ENCODE measurements at places on chromosomes 4 and X.
A peak's percentile ranks its signal among the peaks of the same experiment; 100 is the strongest.

GRCh38 chr4:182289809-182290208 is 46.6 kb downstream of the TENM3 start:
- DNase-seq, result no peak

- no peak for DNase-seq
Measured at GRCh38 chr4:103012060-103012459, 7.4 kb downstream of the SLC9B1 start.

GRCh38 chr4:139316733-139317132 is 14.5 kb upstream of the NDUFC1 start:
- DNase-seq, result no peak

GRCh38 chr4:168923526-168924194 is 86.4 kb downstream of the CBR4 start:
- peak; percentile 3 for DNase-seq

DNA sequence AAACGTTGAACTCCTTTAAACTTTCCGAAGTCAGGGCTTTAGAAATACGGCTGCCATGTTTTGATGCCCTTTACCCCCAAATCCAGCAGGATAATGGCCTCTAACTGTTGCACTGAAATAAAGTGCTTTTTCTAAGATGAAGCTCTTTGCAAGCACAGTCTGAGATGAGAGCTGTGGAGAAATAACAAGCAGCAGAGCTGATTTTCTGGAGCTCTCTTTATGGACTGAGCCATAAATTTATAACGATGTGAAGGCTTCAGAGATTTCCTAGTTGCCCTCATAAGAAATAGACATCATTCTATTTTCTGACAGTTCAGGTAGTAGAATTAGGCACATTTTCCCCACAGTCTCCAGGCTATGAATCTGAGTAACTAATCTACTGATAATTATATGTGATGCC is 567.3 kb downstream of the PDHA2 start:
- no peak for DNase-seq

- no peak for DNase-seq
Measured at GRCh38 chr4:185112104-185112503, 31.0 kb upstream of the SLC25A4 start.

- DNase-seq, result no peak
Measured at GRCh38 chr4:120055162-120055561, 11.5 kb downstream of the MAD2L1 start.

GRCh38 chr4:3047464-3048286 is 26.7 kb downstream of the HTT-AS start:
- peak; percentile 68 for DNase-seq

DNA sequence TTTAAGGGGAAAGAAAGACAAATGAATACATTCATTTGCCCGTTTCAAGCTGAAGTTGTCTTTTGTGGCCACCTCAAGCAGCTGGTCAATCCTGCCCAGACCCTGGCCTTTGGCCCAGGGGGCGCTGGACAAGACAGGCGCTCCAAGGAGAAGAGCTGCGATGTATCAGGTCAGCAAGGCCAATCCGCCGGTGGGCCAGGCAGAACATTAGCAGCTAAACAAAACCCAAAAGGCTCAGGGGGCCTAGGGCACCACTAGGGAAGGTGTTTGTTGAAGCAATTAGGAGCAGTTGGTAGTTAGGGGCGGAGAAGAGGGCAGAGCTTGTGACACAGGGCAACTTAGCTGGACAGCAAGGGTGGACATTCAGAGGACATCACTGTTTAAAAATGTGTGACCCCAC is 60.8 kb upstream of the TMEM33 start:
- no peak for DNase-seq

GRCh38 chr4:18390655-18391353 is 369.2 kb upstream of the LCORL start:
- no peak for DNase-seq

GRCh38 chr4:111283066-111283677 is 660.3 kb upstream of the PITX2 start:
- DNase-seq, result peak; percentile 15

GRCh38 chrX:52811065-52811625 is at the start of gene XAGE5:
Gene XAGE5 (plus strand): TSS chrX:52811287. CDS start chrX:52812567, 1,280 bp downstream.
- DNase-seq, result no peak

- no peak for DNase-seq
Measured at GRCh38 chr4:87950936-87951511, 24.5 kb upstream of the SPP1 start.

DNA sequence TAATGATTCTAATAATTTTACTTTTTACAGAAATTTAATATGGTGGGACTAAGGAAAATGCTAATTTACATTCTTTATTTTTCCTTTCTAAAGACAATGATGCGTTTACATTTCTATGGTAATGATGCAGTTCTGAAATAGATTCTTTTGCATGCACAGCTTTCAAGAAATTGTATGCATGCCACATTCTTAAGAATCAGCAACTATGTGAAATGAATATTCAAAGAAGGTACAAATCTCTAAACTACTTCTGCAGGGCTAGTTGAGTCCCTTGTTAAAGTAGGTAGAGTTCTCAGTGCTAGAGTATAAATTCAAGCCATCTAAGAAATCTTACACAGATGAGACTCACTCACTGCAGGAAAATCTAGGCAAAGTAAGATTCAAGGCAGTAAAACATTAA is 24.5 kb upstream of the GRID2 start:
- no peak for DNase-seq

- DNase-seq, result no peak
Measured at GRCh38 chrX:120453985-120454384, 15.1 kb downstream of the LAMP2 start.

DNA sequence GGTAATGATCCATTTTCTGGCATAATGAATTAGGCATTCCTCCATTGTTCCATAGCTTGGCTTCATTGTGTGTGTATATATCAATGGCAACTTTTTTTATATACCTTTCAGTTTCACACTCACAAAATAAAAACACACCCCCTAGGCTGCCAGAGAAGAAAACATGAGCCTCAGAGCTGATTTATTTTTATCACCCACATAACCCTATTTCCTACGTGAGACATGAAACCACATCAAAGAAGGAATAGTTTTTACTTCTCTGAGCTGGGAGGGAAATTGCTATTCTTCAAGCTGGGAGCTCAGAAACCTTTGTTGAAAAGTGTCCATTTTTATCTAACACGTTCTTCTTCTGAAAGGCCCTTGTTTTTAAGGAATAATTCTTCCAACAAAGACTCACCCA is 126.7 kb upstream of the RAI2 start:
- DNase-seq, result no peak

- DNase-seq, result no peak
Measured at GRCh38 chrX:7347465-7347864, 199.5 kb upstream of the PUDP start.

GRCh38 chrX:76109654-76110053 is 63.2 kb upstream of the PBDC1 start:
- DNase-seq, result no peak

GRCh38 chrX:88990882-88991582 is 244.0 kb downstream of the CPXCR1 start:
- DNase-seq, result no peak

GRCh38 chr4:6546681-6547447 is 28.1 kb upstream of the MAN2B2 start:
- DNase-seq, result peak; percentile 18

DNA sequence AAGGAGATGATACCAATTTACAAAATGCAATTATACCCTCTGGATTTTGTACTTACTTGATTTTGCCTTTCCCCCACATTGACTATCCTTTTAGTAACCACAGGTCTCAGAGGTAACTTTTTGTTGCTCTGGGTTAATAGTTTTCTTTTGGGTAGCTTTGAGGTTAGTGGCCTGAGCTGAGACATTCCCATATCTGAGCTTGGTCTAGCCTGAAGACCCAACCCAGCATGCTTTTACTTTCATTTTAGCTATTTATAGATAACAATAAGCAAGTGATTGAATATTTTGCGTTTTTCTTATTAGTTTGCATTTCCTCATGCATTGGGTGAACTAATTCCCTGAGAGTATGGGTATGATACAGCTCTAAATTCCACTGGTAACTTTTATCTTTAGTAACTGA is 11.8 kb downstream of the HTN1 start:
- no peak for DNase-seq

DNA sequence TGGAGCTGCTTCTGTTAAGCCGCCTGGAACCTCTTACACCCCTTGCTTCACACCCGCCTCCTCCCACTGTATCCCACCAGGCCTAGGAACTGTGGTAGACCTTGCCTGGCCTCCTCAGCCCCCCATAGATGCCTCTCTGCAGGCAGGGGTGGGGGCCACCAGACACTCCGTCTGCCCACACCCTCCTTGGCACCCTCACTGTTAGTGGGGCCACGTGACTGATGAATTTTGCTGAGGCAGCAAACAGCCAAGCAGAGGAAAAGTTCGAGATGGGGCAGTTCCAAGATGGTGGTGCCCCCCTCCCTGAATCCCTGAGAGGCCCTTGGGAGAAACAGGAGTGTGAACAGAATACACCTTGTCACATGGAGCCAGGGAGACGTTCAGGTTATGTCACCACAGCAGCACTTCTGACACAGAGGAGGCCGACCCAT is 41.2 kb upstream of the C4orf50 start:
- no peak for DNase-seq

DNA sequence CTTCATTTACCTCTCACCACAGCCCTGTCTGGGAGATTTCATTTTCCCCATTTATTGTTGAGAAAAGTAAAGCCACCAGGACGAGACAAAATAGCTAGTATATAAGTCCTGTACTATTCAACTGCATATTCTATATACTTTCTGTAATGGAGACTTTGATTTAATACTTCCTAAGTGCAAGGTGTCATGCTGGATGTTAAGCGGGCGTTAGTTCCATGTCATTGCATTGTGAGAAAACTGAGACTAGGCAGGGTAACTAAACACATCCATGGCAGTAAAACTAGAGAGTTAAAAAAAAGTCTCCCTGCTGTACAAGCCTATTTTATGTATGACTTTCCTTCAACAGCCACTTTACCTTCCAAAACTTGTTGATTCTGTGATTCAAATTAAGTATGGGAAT is 969.6 kb downstream of the STIM2 start:
- DNase-seq, result no peak

DNA sequence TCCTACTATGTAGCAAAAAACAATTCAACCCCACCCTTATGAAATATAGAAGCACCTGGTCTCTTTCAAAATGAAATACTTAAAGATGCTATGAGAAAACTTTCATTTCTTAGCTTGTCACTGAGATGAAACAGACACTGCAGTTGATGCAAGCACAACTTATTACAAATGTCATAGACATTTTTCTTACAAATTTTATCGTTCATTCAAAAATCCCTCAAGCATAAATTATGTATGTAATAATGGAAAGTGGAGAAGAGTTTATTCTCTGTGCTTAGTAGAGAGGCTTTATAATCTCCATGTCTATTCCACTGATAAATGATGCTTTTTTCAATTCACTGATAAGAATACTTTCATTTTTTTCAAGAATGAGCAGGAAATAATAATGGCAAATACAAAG is 1943.9 kb upstream of the IGFBP7 start:
- DNase-seq, result no peak

- no peak for DNase-seq
Measured at GRCh38 chr4:26884486-26884988, 23.9 kb downstream of the STIM2 start.

- no peak for DNase-seq
Measured at GRCh38 chrX:75547783-75548182, 24.9 kb upstream of the ZDHHC15 start.

- DNase-seq, result no peak
Measured at GRCh38 chr4:115965588-115965987, 852.2 kb upstream of the NDST4 start.

- DNase-seq, result no peak
Measured at GRCh38 chr4:80008971-80009370, 64.1 kb downstream of the ANTXR2 start.

DNA sequence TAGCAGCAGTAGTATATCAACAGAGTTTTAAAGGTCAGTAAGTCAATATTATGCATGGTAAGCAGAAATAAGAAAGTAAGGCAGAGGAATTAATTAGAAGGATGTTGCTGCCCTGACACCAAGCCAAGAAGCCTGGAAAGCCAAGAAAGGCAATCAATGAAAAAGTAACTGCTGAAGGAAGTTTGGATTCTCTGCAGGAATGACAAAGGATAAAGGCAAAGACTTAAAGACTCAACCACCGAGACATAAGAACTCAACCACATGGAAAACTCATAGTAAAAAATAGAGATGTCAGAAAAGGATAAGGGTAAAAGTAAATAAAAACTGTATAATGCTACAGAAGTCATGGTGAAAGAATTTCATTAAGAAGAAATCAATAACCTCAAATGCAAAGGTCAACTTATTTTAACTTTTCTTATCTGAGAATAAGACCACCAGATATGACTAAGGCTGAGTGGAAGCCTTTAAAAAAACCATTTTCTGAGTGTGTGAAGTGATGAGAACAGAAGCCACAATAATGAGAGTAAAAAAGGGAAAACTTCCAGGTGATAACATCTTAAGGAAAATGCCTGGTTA is 55.2 kb downstream of the NEK1 start:
- no peak for DNase-seq

DNA sequence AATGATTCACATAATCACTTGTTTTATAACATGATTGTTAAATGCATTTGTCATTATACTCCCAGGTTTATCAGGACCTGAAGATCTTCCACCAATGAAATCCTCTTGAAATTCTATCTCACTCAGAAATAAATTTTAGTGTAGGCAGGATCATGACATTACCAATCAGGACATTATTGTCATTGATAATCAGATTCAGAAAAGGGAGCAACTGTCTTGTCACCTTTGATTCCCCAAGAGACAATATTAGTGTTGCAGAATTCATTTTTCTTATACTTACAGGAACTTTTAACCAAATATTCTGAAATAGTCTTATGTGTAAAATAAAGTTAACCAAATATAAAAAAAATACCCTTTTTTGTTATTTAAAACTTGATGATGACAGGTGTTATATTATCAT is 1892.5 kb upstream of the ADGRL3 start:
- no peak for DNase-seq

DNA sequence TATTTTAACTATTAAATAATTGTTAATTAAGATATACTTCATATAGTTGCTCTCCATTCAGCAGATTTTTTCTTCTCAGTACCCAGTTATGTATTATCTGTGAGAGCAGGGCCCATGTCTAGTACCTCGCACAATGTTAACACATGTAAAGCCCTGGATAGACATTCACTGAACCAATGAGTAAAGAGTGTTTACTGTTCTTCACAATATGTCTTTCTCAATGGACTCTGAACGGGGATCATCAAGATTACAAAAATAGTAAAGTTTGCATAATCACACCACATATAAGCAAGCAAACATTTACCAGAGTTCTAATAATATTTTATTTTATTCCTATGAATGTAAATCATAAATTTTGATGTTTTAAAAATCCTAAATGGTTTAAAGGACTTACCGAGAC is 47.1 kb downstream of the FBXO8 start:
- DNase-seq, result no peak

- DNase-seq, result no peak
Measured at GRCh38 chr4:88897180-88897579, 159.8 kb downstream of the FAM13A start.

GRCh38 chr4:4862665-4863482 is 3.4 kb downstream of the MSX1 start:
- no peak for DNase-seq
